Activated CD4-positive, alpha-beta T cell treated with anti-CD3 and anti-CD28 coated beads, Interleukin-2, amount 50 U/mL, for 1 hour (primary cell): ENCODE measurements at places on chromosomes 7 and 10.
A peak's percentile ranks its signal among the peaks of the same experiment; 100 is the strongest.

DNA sequence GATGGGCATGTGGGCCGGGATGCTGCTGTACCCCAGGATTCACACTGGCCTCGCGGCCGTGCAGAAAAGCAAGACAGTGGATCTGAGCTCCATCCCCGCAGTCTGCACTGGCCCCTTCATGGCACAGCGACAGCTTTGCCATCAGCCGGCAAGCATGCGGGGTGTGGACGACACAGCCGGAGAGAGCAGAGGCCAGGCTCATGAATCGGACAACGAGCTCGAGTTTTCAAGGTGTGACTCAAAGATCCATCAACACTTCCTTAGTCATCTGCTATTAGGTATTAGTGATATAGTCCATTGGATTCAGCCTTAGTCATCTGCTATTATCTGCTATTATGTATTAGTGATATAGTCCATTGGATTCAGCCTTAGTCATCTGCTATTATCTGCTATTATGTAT is 254.7 kb downstream of the KLF6 start:
- no peak for DNase-seq

DNA sequence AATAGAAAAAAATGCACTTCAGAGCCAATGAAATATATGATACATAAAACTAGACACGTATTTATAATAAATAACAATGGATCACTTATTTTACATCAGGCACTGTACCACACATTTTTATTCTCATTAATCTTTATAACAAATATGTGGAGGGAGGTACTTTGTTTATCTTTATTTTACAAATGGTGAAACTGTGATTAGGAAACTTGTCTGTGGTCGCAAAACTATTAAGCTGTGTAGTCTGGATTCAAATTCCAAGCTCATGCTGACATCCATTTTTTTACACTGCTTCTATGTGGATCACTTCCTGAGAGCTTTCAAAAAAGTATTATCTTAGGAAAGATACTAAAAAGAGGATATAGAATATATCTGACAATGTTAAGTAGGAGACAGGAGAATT is 978.6 kb downstream of the SORCS1 start:
- DNase-seq, result no peak

- DNase-seq, result peak; percentile 83
Measured at GRCh38 chr7:4883372-4884144, at the start of gene RADIL. Gene RADIL (minus strand): TSS chr7:4883716. CDS start chr7:4878139, 5,577 bp downstream.

- no peak for DNase-seq
Measured at GRCh38 chr7:1457059-1457948, 2.0 kb downstream of the MICALL2 start.

DNA sequence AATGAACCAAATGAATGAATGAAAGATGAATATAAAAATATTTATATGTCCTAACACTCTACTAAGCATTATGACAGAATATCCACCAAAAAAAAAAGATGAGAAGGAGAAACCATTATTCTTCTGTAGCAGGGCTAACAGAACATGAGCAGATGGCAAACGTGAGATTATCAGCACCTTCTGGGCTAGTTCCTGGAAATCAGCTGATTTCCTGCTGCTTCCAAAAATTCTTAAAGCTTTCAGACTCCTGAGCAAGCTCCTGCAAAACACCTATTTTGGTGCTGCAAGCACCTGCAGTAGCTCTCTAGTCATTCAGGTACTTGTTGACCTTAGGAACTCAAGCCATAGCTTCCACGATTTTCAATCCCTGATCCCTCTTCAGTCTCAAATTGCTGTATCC is 51.8 kb downstream of the NPSR1 start:
- no peak for DNase-seq

- no peak for DNase-seq
Measured at GRCh38 chr10:67553254-67553653, 142.7 kb downstream of the CTNNA3 start.

GRCh38 chr7:26729150-26729775 is 135.1 kb downstream of the SKAP2 start:
- DNase-seq, result no peak

DNA sequence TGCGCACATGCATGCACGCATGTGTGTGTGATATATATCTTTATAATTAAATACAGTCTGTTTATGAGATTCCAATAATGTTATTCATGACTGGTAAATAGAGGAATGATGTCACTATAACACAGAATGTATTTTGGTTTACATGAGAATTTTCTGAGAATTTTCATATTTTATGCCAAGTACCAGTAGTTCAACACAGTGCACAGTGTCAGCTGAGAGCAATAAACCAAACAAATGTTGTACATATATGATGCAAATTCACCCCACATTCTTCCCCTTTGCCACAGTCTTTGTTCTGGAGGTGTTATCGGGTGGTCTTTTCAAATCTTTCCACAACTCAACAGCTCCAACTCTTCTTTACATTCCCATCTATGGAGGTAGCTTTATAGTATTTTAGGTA is 462.2 kb upstream of the GRM3 start:
- DNase-seq, result no peak

DNA sequence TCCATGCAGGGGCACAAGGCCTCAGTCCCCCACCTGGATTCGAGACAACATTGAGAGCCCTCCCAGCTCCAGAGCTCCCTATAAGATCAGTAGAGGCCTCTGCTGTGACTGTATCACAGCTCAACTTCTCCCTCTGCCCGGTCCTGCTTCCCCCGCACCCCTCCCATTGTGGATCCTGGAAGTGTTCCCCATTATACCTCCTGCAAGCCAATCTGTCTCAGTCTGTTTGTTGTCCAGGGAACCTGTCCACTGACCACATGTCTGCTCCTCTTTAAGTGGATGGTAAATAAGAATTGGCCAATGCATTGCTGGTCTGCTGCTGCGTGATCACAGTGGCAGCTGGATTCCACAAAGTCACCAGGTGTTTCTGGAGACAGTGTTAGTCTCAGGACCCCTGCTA is 259.7 kb upstream of the HABP2 start:
- no peak for DNase-seq

- no peak for DNase-seq
Measured at GRCh38 chr7:112635742-112636141, 154.5 kb downstream of the TMEM168 start.

DNA sequence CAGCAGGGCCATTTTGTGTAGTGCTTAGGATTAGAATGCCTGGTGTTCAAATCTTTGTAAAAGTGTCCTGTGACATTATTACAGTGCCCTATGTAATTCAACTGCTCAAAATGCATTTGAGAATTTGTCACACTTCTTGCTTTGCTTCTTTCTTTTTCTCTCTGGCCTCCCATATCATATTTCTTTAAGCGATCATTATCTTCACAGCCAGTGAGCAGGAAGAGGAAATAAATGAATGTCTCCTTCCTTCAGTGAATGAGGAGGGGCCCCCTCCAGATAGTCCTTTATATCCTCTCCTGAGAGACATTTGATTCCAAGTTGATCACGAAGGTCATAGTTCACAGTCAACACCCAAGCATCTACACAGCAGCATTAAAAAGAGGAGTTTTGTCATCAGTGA is 425.1 kb upstream of the NPVF start:
- DNase-seq, result no peak

GRCh38 chr10:72174297-72174662 is 41.5 kb upstream of the ANAPC16 start:
- no peak for DNase-seq

- no peak for DNase-seq
Measured at GRCh38 chr7:85104432-85105205, 82.2 kb downstream of the SEMA3D start.

DNA sequence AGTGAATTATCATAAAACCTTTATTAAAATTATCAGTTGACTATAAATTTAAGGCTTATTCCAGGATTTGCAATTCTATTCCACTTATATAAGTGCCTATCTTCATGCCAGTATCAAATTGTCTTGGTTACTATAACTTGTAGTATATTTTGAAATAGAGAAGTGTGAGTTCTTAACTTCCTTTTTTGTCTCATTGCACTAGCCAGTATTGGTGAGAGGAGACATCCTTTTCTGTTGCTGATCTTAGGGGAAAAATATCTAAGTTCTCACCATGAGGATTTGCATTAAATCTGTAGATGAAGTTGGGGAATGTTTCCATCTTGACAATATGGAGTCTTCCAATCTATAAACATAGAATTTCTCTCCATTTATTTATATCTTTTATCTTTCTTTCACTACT is 104.2 kb upstream of the MKI67 start:
- no peak for DNase-seq

DNA sequence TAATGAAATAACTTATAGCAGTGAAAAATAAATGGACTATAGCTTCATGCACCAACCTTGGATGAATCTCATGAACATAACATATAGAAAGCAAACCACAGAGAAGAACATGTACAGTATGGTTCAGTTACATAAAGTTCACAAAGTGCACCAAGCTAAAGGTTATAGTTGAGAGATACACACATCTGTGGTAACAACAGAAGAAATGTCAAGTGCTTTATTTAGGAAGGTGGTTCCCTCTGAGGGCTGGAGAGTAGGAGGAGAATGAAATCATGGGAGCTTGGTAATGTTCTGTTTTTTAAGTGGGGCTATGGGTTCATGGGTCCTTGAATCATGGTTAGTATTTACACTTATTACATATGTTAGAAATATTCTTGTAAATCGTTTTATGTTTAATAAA is 323.3 kb downstream of the PHTF2 start:
- DNase-seq, result no peak

DNA sequence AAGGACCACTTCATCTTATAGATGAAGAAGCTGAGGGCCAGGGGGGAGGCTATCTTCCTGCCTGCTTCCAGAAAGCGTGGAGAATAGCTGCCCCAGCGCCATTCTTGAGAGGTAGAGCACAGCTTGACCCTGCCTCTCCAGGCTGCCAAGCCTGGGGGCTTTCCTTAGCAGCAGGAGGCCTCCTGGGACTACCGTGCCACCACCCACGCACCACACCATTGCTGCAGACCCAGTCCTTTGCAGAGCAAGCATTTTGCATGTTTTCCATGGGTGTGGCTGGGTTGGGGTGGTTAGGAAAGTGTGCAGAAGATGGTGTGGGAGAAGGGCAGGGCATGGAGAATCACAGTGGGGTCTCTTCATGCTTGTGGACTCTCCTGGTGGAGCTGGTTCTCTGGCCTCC is 64.9 kb downstream of the TBXAS1 start:
- no peak for DNase-seq

GRCh38 chr7:97971120-97971989 is 18.6 kb downstream of the OCM2 start:
- no peak for DNase-seq

DNA sequence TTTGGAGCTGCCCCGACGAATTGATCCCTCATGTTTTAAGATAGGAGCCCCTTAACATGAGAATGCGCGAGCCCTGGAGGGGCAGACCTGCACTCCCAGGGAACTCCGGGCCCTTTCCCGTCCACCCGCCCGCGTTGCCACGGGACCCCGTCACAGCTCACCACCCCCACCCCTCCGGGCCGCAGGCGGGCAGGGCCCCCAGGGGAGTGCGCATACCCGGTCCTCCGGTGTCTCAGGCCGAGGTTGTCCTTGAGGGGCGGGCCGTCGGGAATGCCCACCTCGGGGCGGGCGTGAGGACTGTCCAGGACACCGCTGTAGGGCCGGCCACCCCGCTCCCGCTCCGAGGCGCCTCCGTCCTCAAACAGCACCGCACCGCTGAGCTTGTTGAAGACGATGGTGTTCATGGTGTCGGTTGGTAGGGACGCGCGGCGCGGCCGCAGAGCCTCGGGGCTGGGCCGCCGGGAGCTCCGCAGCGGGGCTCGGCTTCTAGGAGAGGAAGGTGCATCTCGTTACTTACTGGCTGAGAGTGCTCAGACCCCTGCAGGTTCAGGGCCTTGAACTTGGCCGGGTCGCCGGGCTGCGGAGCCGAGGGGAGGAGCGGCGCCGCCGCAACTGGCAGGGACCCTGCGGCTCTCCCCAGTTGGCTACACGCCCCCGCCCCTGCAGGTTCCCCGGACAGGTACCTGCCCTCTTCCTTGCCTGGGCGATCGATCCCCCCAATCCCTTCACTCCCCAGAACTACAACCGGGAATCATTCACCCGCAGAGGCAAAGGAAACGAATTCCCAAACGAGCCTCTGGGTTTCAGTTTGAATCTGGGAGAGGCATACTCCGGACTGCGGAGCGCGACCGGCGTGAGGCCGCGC is 2.4 kb downstream of the MKX start:
- peak; percentile 16 for DNase-seq

DNA sequence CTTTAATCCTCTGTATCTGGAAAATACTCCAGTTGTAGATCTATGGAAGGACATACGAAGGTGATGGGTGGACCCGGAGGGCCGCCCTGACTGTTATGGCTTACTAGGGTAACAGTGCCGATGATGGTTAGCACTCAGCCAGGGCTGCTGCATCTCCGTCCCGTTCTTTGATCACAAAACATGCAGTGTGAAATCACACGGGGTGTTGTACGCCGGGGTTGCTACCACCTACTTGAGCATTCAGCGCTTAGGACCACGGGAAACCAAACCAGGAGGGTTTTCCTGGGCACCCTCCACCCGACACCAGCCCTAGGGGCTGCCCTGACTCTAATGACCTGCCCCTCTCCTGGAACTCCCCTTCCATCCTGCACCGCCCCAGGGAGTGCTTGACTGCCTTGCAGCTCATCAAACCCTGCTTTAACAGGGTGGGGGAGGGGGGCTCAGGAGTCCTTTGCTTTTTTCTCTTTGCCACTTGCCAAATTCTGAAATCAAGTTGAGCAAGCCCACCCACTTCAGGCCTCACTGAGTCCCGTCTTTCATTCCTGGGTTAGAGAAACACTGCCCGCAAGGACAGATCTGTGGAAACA is 20.4 kb downstream of the ZNF775 start:
- DNase-seq, result no peak

GRCh38 chr10:100183481-100183880 is 2.3 kb downstream of the ERLIN1 start:
- DNase-seq, result no peak

DNA sequence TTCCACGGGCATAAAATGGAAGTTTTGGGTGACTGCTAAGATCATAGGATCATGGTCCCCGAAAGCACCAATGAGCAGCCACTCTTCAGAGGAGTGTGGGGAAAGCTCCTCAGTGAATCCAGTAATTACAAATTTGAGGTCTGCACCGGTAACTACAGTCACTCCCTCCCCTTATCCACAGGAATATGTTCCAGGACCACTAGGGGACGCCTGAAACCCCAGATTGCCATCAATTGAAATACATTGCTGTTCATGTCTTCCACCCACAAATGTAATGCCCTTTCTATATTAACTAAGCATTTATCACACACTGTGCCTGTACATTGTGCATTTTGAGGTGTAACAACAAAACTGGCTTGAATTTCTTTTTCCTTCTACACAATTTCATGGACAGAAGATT is 447.9 kb upstream of the PFKP start:
- no peak for DNase-seq

DNA sequence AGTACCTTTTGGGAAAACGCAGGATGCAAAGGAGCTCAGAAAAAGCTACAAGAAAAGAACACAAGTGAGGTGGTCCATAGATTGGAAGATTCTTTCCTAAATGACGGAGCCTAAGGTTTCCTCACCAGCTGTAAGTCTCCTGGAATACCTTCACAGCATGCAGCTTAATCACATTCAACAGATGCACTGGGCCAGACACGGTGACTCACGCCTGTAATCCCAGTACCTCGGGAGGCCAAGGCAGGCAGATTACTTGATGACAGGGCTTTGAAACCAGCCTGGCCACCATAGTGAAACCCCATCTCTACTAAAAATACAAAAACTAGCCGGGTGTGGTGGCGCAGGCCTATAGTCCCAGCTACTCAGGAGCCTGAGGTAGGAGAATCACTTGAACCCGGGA is 228.7 kb downstream of the FRMD4A start:
- DNase-seq, result no peak
